ENCODE measurements at places on chromosomes 2 and 18. TPM values are rescaled to one million over a fixed set of nuclear protein-coding genes. Genes with fewer than 3 reads are reported as not detected.

DNA sequence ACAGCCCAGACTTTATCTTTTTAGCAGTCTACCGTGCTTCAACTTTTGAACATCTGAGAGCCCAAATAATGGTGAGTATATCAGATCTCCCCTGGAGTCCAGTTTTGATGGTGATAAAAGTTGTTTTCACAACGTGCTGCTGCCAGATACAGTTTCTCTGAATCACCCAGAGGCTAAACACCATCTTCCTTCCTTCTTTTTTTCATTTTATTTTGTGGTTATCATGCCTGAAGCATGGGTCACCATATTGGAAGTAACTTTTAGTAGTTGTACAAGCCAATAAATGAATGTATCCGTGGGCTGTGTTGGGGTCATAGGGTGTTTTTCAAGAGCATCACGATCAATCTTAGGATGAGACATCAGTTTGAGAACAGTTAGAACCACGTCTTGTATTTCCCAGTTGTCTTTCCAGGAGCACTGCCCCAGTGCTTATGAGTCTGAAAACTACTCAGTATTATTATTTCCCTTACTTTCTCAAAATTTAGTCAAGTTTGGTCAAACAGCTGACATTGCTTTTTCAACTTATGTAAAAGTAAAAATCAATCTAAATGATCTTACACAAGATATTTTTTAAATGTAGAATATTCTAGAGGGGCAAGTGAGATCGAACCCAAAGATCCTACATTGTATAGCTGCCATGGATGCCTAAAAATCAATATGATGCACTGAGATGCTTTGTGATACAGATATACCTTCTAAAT lies 311.4 kb downstream of the CTNNA2 start:
- DNase-seq: no peak

The KYNU gene
- 3.5 TPM for total RNA-seq

GRCh38 chr18:62497190-62497772 lies 25.5 kb upstream of the ZCCHC2 start:
- no peak for DNase-seq

GRCh38 chr18:48662011-48662661 lies 123.3 kb downstream of the CTIF start:
- DNase-seq: no peak

DNA sequence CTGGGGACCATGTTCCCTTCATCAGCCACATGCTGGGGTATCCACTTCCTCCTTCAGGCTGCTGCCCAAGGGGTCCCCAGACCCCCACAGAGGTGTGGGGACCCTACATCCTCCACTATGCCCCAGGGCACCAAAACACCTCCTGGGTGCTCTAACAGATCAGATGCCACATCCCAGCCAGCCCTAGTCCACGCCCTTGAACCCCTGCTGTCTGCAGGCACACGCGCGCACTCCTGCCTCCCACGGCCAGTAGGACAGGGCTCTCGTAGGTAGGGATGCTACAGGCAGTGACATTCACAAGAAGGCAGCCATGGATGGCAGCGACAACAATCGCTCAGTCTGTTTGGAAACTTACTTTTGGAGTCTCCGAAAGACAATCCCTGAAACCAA lies 3.0 kb upstream of the GPC1 start:
- DNase-seq: peak; percentile 8

The TMEM214 gene
- 57.5 TPM for total RNA-seq

The AQP4 gene
- not detected for total RNA-seq

The FSHR gene
- total RNA-seq: not detected

GRCh38 chr2:150557020-150557600 lies 69.6 kb upstream of the RND3 start:
- no peak for DNase-seq

DNA sequence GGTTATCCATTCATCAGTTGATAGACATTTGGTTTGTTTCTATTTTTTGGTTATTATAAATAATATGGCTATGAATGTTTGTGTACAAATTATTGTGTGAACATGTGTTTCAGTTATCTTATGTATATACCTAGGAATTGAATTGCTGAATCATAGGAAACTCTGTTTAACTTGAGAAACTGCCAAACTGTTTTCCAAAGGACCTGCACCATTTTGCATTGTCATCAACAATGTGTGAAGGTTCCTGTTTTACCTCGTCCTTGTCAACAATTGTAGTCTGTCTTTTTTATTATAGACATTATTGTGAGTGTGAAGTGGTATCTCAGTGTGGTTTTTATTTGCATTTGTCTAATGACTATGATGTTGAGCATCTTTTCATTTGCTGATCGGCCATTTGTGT lies 17.1 kb downstream of the PDK1 start:
- DNase-seq: no peak

DNA sequence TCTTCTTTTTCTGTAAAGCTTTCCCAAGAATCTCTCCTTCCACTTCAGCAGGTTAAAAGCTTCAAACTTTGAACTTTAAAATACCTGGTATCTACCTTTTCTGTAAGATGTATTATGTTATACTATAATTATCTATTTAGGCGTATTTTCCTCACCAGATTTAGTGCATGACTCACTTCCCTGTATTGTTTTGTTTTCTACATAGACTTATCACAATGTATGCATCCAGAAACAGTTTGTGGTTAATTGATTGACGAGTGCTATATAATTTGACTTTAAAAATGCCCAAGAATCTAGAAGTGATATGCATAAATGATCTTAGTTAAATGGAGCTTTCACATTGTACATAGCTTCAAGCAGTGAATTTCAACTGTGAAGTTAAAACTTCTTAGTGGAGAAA lies 473.9 kb upstream of the CDH2 start:
- DNase-seq: no peak

GRCh38 chr2:19728125-19728524 lies 173.7 kb downstream of the TTC32 start:
- DNase-seq: no peak

The GALNT3 gene
- total RNA-seq: 1.0 TPM

The RAB6C gene
- not detected for total RNA-seq

GRCh38 chr2:102193074-102193473 lies 6.3 kb downstream of the IL1RL2 start:
- DNase-seq: no peak

The KCNJ13 gene
- not detected for total RNA-seq

The SALL3 gene
- not detected for total RNA-seq

DNA sequence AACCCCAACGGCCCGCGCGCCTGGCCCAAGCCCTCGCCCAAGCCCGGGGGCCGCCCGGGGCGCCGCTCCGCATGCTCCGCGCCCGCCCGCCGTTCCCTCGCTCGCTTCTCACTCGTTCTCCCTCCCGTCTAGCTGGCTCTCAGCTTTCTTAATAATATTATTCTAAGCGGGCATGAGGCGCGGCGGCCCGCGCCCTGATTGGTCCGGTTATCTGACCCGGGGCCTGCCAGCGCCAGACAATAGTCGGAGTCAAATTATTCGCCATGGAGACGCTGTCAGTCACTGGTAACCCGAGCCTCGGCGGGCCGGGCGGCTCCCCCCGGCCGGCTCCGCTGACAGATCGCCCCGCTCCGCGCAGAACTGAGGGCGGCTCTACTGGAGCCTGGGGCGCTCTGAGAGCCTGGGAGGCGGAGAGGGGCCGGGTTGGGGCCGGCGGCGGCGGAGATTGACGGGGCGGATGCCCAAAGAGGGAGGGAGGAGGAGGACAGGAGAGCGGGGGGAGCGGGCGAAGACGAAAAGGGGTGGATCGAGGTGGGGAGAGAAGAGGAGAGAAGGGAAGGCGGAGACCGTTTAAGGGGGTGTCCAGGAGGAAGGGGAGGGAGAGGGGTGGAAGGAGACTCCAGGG lies at the start of gene SIX2:
Gene SIX2 (minus strand): TSS at position 150 of the 625 bp plus-strand sequence. CDS start 342 bp downstream, outside the sequence.
- DNase-seq: peak; percentile 85

The LOXHD1 gene
- not detected for total RNA-seq

GRCh38 chr18:2147476-2148230 lies 423.7 kb downstream of the METTL4 start:
- no peak for DNase-seq

DNA sequence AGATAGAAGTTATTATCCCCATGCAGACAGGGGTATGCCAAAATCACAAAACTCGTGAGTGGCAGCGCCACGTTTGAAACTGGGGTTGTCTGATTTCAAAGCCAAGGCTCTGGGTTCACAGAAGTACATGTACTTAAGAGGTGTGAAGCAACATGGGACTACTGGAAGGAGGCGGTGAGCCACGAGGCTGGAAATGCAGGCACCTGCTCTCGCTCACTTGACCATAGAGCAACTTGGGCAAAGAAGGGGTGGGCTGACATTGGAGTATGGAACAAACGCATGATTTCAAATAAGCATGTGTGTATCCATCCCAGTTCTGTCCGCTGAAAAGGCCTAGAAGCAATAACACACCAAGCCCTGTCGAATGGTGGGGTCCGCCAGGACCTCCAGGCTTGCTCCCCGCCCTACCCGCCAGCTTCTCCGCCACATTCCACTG lies 593 bp upstream of the ACTR2 start:
- peak; percentile 5 for DNase-seq

- no peak for DNase-seq
These were observed 30.7 kb downstream of the MAPK4 start for GRCh38 chr18:50590593-50590992.

The CREB1 gene
- 28.9 TPM for total RNA-seq

GRCh38 chr2:198852248-198852647 lies 605.5 kb downstream of the SATB2 start:
- DNase-seq: no peak

- no peak for DNase-seq
These were observed 68.2 kb downstream of the ZNF521 start for GRCh38 chr18:25283781-25284180.

DNA sequence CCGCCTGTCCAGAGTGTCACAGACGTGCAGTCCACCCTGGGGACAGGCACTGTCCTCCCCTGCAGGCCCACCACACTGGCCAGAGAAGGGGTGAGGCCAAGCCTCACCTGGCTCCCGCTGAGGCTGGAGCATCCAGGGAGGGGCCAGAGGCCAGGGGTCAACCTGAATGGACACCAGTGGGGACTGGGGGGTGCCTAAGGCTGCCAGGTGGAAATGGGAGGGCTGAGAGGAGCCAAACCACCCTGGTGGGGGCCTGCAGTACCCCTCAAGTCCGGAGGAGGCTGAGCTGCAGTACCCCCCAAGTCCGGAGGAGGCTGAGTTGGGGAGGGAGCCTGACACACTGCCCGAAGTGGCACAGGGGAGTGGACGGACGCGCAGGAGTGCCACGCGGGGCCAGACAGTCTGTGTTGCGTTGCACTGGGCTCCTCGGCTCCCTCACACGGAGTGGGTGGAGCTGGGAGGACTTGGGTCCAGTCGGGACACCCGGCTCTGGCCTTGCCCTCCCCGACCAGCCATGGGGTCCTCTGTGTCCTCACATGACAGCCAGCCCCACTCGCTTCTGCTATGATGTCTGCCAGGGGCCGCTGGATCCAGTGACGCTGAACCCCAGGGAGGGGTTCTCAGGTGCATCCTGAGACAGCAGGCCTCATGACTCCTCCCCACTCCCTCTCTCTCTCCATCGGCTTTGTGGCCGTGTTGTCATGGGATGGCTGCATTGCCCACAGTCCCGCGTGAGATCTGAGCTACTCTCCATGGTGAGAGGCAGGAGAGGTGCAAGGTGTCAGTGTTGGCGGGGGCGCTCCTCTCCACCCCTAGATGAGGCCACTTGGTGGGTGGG lies 22.3 kb upstream of the GPC1 start:
- DNase-seq: peak; percentile 10

DNA sequence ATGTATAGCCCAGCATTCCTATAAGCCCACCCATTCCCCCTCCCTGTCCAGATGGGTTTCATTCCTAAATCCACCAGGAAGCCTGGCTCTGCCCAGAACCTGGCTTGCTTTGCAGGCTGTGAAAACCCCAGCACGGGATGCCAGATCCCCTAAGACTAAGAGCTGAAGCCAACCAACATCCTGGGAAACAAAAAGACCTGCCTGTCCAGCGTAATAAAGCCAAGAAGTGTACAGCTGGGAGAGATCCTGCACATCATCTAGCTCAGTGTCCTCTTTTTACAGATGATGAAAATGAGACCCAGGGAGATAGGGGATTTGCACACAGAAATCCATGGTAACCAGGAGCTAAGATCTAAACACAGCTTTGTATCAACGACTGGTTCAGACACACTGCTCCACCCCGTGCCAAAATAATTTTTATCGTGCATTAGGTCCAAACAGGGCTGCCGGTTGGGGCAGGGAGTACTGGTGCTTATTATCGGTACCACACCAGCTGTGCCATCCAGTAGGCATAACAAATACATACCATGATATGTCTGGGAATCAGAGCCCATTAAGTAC lies 2.9 kb downstream of the RND3 start:
- DNase-seq: no peak

- no peak for DNase-seq
These were observed 53.8 kb downstream of the GRB14 start for GRCh38 chr2:164567335-164567989.

The DNER gene
- total RNA-seq: 2.7 TPM

DNA sequence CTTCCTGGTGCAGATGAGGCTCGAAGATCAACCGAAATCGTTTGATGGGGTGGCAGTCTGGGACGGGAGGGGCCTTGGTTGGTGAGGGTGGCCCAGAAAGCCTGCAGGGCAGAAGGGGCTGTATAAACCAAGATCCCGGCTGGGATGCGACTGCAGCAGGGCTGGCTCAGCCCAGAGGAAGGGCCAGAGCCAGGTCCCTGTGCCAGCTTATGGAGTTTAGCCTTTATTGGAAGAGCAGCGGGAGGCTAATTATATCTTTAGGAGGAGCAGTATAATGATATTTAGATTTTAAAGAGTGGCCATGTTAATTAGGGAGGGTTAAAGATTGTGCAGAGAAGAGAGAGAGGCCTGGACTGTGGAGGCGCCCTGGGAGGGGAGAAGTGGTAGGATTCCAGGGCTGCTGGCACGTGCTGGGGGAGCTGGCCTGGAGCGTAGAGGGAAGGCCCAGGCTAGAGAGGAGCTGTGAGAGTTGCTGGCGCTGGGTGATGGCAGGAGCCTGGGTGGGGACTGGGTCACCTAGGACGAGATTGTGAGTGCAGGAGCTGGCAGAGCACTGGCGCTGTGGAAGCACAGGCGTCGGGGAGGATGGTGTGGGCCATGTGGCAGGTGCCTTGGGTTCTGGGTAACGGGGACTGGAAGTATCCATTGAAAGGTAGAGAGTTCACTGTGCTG lies 25.1 kb downstream of the TRAF3IP1 start:
- no peak for DNase-seq

DNA sequence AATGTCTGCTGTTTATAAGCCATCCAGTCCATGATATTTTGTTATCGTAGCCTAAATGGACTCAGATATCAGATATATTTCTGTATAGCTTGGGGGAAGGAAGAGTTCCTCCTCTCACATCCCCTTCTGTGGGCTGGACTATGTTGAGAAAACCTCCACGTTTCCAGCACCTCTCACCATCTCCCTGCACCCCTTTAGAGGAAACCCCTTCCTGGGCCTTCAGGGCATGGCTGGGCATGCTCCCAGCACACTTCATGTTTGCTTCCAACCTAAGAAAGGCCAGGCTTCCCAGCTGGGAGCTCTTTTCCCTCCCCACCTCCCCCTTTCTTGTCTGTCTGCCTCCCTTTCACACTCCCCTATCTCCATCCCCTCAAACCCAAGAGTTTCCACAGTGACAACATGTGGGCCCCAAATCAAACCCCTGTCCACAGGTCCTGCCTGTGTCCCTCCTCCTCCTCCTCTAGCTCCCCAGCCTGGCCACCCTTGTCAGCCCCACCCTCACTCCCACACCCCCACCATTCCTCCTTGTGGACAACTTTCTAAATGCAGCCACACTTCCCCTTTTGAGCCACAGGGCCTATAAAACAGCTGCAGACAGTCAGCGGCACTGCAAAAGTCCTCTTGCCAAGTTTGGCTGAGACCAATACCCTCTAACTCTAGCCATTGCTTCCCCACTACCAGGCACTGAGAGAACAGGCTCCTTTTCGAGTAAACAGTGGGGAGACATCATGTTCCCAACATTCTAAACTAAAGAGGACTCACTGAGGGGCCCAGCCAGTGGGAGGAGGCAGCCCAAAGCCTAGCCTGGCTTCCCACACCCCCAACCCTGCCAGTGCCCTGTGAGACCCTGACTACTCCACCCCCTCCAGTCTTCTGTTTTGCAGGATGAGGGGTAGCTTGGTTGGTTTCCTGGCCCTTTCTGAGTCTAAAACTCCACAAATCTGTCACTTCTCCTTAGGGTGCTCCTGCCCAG lies 120.5 kb downstream of the ZFP36L2 start:
- DNase-seq: peak; percentile 57
